Stimulated activated CD4-positive, alpha-beta T cell treated with anti-CD3 and anti-CD28 coated beads, Interleukin-2, amount 100 ng/mL, for 48 hours (primary cell): ENCODE measurements at places on chromosomes 7 and 10.
A peak's percentile ranks its signal among the peaks of the same experiment; 100 is the strongest.

GRCh38 chr7:128236924-128237586 is 4.0 kb upstream of the LEP start:
- no peak for DNase-seq

DNA sequence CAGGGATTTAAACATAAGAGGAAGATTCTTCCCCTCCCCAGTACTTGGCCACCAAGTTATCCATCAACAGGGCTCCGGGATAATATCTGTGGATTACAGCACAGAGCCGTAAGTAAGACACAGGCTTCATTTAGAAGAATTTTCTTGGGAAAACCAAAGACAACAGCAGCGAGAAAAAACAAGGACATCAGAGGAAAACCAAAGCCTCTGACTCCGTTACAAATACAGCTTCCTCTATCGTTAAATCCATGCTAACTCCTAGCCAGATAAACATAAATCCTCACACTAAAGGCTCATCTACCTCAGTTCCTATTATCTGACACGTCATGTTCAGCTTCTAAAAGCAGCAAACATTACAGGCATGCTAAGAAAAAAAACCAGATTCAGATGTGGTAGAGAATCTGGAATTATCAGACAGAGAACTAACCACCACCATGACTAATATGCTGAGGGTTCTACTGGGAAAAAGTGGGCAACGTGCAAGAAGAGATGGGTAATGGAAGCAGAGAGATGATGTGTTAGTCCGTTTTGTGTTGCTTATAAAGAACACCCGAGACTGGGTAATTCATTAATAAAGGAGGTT is 48.4 kb downstream of the BRI3 start:
- DNase-seq: no peak

DNA sequence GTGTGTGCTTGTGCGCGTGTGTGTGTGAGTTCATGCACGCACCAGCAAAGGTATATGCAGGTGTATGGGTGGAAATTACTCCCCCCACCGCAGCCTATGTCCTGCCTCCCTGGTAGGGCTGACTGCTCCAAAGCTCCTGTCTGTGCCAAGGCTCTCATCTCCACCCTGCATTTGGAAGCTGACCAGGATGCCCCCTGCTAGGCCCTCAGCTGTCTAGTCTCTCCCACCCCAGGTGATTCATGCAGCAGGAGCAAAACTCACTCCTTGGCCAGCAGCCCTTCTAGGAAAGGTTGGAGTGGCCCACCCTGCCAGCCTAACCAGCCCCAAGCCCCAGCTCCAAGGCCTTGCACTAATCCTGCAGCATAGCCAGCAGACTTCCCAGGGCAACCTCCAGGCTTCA is 148.4 kb downstream of the GRID1 start:
- DNase-seq: no peak

DNA sequence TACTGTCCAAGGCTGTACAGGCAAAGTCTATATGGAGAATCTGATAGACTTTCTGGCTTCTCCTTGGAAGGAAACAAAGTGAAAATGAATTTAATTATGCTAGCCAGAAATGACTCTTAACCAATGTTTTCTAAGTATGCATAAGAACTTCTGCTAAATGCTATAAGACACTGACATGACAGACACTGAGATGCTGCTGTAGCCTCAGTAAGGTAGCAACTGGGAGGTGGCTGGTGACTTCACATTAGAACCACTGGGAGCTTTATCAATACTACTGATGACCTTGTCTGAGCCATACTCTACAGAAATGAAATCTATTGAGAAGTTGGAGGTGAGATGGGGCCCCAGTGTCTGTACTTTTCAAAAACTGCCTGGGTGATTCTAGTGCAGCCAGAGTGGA is 188.6 kb downstream of the ZNF365 start:
- no peak for DNase-seq

- peak; percentile 27 for DNase-seq
Observed at GRCh38 chr10:78973901-78974616, 94.7 kb upstream of the ZMIZ1 start.

- no peak for DNase-seq
Observed at GRCh38 chr10:44960088-44960460, 472 bp downstream of the RASSF4 start.

DNA sequence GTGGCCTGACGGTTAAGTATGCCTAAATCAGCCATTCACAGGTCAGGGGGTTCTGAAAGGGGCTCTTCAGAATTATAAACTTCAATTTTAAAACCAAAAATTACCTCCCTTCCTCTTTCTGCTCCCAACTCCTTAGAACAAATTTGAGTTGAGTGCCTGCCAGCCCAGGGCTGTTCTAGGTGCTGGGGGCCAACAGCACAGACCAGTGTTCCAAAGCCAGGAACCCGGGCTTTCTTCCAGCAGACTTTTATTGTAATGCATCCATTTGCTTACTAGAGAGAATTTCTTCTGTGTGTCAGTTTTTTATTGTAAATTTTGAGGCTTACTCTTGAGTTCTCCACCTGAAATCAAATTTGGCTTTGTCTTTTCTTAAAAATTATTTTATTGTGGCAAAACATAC is 238.5 kb downstream of the CACNB2 start:
- no peak for DNase-seq
